ENCODE measurements at places on chromosomes 5 and 9.

DNA sequence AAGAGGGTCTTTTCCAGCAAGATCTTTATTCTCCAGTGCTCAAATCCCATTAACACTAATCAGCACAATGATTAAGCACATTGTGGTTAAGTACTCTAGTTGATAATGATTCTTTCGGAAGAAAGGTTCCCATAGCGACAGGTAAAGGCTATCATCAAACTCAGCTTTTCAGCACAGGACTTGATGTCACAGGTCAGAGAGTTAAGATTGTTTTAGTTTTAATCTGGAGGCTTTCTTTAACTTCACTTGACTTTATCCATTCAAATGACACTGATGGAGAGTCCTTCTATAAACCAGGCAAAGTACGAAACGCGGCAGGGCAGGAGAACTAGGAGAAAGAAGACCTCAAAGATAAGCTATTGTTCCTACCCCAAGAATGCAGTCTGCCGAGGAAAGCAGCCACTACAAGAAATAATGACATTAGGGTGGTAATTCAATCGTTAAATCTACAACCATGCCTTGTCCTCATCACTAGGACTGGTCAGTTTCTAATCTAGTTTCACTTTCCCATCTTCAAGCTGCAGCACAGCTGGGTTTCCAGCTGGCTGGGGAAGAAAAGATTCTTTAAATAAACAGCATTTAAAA lies 4.6 kb downstream of the NRG2 start:
- no peak for DNase-seq

DNA sequence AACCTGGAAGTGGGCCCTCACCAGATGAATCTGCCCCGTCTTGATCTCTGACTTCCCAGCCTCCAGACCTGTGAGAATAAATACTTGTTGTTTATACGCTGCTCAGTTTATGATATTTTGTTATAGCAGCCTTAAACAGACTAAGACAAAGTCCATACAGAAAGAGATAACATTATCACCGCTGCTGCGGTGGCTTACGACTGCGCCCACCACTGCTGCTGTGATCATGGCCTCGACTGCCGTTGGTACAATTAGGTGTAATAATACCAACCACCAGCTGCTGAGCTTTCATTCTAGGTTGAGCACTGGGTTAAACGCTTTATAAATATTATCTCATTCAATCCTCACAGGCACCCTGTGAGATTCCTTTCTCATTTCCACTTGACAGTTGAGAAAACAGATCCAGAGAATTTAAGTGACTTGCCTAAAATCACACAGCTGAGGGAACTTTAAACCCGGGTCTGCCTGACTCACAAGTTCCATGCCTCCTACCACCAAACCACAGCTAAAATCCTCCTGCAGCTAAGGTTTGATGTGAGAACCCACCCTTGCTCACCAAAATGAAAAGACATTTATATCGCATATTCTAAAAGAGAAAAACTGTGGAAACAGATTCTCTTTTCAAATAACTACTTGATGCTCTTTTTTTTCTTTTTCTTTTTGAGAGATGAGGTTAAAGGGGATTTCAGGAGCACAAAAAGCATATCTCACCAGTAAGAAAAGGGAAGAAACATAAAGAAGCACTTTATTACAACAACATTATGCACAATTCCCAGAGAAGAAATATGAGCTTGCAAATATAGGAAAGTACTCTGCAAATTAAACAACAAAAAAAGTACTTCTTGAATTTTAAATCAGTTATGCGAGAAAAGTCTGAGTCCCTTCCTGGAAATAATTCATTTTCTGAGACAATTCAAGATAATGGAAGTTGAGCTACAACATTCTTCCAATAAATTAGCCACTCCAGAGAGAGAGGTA lies 23.9 kb downstream of the GOLM1 start:
- no peak for DNase-seq

GRCh38 chr9:12699529-12699928 lies 6.3 kb downstream of the TYRP1 start:
- DNase-seq: no peak

- DNase-seq: no peak
These were observed 63.1 kb downstream of the PPARGC1B start for GRCh38 chr5:149793256-149793550.

GRCh38 chr5:59816654-59817300 lies 76.7 kb downstream of the PDE4D start:
- DNase-seq: no peak

DNA sequence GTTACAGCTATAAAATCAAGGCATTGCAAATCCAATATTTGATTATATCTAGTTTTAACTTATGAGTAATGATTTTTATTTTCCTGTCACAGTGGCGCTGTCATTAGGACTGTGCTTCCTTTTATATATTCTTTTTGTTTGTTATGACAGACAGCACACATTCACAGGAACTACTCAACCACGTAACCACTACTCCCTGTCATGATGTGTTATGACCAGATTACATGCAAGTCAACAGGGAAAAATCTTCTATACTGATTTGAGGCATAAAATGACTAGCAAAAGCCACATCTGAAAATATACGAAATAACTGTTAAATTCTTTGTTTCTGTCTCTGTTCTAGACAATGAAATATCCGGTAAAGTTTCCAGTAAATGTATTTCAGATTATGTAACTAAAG lies 25.4 kb downstream of the SREK1 start:
- no peak for DNase-seq

DNA sequence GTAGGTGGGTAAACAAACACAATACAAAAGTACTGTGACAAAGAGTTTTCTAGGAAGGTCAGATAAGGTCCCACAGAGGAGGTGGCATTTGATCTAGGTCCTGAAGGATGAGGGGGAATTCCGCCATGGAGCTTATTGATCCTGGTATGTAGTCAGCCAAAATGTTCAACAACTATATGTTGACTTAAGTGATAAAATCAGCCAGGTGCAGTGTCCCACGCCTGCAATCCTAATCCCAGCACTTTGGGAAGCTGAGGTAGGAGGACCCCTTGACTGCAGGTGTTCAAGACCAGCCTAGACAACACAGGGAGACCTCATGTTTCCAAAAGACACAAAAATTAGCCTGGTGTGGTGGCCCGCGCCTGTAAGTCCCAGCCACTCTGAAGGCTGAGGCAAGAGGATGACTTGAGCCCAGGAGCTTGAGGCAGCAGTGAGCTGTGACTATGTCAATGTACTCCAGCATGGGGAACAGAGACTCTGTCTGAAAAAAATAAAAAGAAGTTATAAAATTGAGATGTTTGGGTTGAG lies 46.4 kb upstream of the PLIN2 start:
- DNase-seq: no peak

GRCh38 chr5:145104106-145104505 lies 731.0 kb downstream of the PRELID2 start:
- DNase-seq: no peak

GRCh38 chr5:168575391-168576372 lies 3.5 kb downstream of the PANK3 start:
- DNase-seq: no peak

- no peak for DNase-seq
These were observed 62.2 kb downstream of the RAD23B start for GRCh38 chr9:107345327-107345726.

DNA sequence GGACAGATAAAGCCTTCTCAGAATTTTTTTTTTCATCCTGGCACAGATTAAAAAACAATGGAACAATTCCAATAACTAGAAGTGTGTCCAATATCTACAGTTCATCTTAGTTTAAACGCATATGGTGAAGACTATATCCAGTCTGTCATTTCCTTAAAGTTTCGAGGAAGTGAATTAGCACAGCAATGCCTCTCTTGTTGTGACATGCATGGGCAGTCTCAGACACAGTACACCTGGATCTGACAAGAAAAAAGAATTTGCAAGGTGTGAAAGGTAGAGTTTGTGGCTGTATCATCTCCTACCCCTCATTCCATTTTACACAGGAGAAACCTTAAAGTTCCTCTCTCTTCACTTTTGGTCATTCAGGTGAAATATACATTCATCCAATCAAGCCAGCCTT lies 100.6 kb upstream of the ADAMTS19 start:
- DNase-seq: no peak

- DNase-seq: no peak
These were observed 50.0 kb upstream of the ADAMTSL1 start for GRCh38 chr9:18423791-18424531.

- no peak for DNase-seq
These were observed 430 bp upstream of the MSH3 start for GRCh38 chr5:80654054-80654390.

GRCh38 chr5:66010476-66010875 lies 84.1 kb downstream of the ERBIN start:
- no peak for DNase-seq

- DNase-seq: no peak
These were observed 105.9 kb upstream of the DHFR start for GRCh38 chr5:80760680-80761079.

DNA sequence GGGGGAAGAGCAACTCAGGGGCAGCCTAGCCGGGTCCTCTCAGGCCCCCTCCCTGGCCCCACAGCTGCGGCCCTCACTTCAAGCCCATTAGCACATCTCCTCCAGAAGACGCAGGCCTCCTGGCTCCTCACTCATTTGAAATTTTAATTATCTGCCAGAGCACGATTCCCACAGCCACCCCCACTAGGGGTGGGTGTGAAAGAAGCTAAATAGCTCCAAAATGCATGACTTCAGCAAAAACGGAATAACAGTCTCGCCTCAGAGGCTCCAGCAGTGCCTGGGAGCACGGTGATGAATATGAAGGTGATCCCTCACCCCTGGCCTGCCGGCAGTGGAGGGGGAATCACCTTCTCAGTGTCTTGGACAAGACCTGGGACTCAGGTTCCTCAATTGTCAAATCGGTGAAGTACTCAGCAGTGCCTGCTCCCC lies 61.1 kb upstream of the HRH2 start:
- no peak for DNase-seq

DNA sequence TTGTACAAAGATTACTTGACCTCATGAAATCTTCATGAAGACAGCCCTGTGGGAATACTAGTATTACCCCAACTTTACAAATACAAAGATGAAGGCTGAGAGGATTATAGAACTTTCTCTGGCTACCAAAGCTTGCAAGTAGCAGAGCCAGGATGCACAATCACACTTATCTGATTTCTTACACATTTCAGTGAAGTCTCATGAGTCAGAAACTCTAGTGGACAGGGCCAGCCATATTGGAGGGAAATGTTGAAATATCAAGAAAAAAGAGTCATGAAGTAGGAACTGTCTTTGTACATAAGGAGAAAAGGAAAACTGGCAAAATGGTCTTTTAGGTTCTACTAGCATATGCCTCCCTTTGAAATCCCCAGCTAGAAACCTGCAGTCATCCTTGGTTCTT lies 369.6 kb upstream of the WWC1 start:
- no peak for DNase-seq

DNA sequence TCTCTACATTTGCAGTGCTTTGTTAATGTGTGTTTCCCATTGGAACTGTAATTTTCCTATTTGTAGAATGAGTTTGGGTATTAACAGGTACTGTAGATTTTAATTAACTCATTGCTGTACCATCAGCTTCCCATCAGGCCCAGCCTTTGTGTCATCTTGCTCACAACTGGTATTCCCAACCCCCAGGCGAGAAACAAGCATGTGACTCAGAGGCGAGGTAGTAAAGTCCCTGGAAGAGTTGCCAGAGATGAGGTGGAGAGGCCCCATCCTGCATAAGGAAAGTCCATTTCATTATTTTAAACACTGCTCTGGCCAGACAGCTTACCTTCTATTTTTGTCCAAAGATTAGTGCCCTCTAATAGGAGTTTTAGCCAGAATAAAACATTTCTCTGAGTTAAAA lies 29.9 kb downstream of the ADCY2 start:
- DNase-seq: no peak

- no peak for DNase-seq
These were observed 120.1 kb downstream of the XRCC4 start for GRCh38 chr5:83197326-83197967.

- no peak for DNase-seq
These were observed 66.5 kb downstream of the COX7C start for GRCh38 chr5:86684222-86684621.
